ENCODE measurements at places on chromosomes 2 and 18. TPM values are rescaled to one million over a fixed set of nuclear protein-coding genes. Genes with fewer than 3 reads are reported as not detected.

The CYTIP gene
- 1.7 TPM for total RNA-seq

The HOXD12 gene
- total RNA-seq, result not detected

The TMEM37 gene
- total RNA-seq, result 4.5 TPM

The SCG2 gene
- not detected for total RNA-seq

The APCDD1 gene
- total RNA-seq, result 34.5 TPM

The MEMO1 gene
- 50.0 TPM for total RNA-seq

The THUMPD2 gene
- total RNA-seq, result 6.0 TPM

The MYOM1 gene
- total RNA-seq, result 611 TPM

The HOXD3 gene
- 0.30 TPM for total RNA-seq

The HOXD11 gene
- not detected for total RNA-seq

The ASIC4 gene
- total RNA-seq, result not detected

The EMX1 gene
- total RNA-seq, result not detected

The GDF7 gene
- total RNA-seq, result 0.46 TPM

The RTP5 gene
- total RNA-seq, result not detected

The MYCN gene
- 0.54 TPM for total RNA-seq

The EMILIN1 gene
- total RNA-seq, result 25.8 TPM

The FAM98A gene
- total RNA-seq, result 88.0 TPM

The KYNU gene
- total RNA-seq, result 1.1 TPM

The HNMT gene
- 13.0 TPM for total RNA-seq

The CRYBA2 gene
- not detected for total RNA-seq

The SNORC gene
- total RNA-seq, result 0.46 TPM

The TBR1 gene
- total RNA-seq, result not detected

The CROCC2 gene
- not detected for total RNA-seq

The PRADC1 gene
- total RNA-seq, result 88.3 TPM

The DOK6 gene
- total RNA-seq, result 6.3 TPM

The KIF1A gene
- total RNA-seq, result 1.5 TPM

The SLC35F6 gene
- 20.3 TPM for total RNA-seq

The ANKRD30B gene
- not detected for total RNA-seq

The ERCC3 gene
- 21.2 TPM for total RNA-seq

The SLC25A12 gene
- 106 TPM for total RNA-seq

The CD207 gene
- 0.41 TPM for total RNA-seq

The CCDC141 gene
- 116 TPM for total RNA-seq

The SERPINB10 gene
- total RNA-seq, result not detected

The KCNF1 gene
- total RNA-seq, result 0.24 TPM

The BOD1L2 gene
- total RNA-seq, result not detected

The FRZB gene
- total RNA-seq, result 1.3 TPM

The KCNG2 gene
- not detected for total RNA-seq

The KCNIP3 gene
- total RNA-seq, result 8.7 TPM

The NAT8 gene
- not detected for total RNA-seq

The ATP6V1B1 gene
- total RNA-seq, result not detected

The LRRTM4 gene
- total RNA-seq, result 0.92 TPM

Data from Right ventricle myocardium inferior (tissue), 1 donor.